ENCODE measurements at places on chromosomes 3 and 15. TPM values are rescaled to one million over a fixed set of nuclear protein-coding genes. Genes with fewer than 3 reads are reported as not detected.
A peak's percentile ranks its signal among the peaks of the same experiment; 100 is the strongest.

Gene DNASE1L3
- 0.66 TPM for total RNA-seq

- DNase-seq, result peak; percentile 81
Observed at GRCh38 chr15:31200735-31201151, 99.2 kb upstream of the TRPM1 start.

DNA sequence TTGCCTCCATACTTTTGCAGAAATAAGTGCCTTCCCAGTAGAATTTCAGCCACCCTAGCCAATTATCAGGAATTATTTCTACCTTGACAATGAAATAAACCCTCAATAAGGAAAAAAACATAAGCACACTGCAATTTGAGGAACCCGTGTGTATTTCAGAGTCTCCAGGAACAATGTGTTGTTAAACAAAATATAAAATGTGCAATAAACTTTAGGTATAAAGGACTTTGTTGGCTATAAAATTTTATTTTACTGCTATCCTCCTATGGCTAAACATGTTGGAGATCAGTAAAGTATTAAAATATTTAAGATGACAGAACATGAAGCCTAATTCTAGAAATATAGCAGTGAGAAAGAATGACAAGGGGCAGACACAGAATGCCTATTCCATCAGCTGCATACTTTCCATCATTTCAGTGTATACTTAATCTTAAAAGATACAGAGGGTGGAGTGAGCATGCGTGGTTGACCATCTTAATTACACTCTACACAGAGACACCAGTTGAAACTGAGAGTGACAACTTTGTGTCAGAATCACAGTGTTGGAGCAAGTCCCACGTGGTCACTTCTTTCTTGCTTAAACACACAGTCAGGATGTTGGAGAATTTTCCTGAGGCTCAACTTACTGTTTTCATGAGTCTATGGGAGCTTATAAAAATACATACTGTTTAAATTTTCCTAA lies 79.0 kb upstream of the SUCLG2 start:
- DNase-seq, result no peak

DNA sequence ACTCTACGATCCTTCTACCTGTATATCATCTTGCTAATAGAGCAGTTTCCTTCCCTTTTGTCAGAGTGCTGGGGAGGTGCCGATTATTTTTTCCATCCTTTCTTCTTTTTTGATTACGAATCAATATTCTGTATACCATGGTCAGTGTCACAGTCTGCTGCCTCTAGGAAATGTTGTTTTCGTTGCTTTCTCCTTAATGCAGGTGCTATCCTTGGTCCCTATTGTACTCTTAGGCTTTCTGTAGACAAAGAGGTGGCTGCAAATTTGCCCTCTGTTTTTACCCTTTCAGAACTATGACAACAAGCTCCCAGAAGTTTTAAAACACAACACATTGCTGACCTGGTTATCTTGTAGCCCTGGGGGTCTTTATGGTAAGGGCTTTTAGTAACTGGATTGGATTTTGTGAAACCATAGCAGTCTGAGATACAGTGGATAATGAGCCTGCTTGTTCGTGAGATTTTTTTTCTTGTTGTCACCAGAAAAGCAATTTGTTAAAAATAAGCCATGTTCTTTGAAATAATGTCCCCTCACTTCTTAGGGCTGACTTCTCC lies 430.3 kb upstream of the TPM1 start:
- no peak for DNase-seq

GRCh38 chr3:194300382-194300758 lies 50.8 kb downstream of the CPN2 start:
- DNase-seq, result no peak
